Keratinocyte (primary cell): ENCODE measurements at places on chromosomes 6 and 20.

- no peak for DNase-seq
Measured at GRCh38 chr6:126944512-126944911, 174.0 kb upstream of the RSPO3 start.

GRCh38 chr6:45421709-45422502 is 44.2 kb upstream of the SUPT3H start:
- no peak for DNase-seq

GRCh38 chr6:33420491-33421343 is 852 bp downstream of the SYNGAP1 start:
- DNase-seq = no peak

GRCh38 chr20:47358672-47359529 is 2.4 kb upstream of the ZMYND8 start:
- no peak for DNase-seq

GRCh38 chr6:4188801-4189200 is 53.4 kb upstream of the ECI2 start:
- DNase-seq = no peak

GRCh38 chr6:167094436-167094819 is 28.5 kb upstream of the CCR6 start:
- DNase-seq = no peak

DNA sequence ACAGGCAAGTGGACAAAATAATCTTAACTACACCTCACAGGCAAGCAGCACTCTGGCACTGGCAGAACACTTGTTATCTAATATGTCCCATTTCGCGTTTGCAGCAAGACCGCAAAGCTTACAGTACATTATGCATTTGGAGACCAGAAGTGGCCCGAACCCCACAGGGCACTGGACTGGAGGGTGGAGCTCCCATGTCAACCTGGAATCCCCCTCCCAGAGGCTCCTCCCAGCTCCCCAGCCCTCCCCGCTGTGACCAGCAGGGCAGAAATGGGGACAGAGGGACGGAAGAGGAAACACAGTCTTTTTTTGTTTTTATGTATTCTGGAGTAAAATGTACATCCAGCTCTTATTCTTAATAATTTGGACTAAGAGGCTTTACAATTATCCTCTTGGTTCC is 263.7 kb downstream of the SMOC2 start:
- DNase-seq = no peak

DNA sequence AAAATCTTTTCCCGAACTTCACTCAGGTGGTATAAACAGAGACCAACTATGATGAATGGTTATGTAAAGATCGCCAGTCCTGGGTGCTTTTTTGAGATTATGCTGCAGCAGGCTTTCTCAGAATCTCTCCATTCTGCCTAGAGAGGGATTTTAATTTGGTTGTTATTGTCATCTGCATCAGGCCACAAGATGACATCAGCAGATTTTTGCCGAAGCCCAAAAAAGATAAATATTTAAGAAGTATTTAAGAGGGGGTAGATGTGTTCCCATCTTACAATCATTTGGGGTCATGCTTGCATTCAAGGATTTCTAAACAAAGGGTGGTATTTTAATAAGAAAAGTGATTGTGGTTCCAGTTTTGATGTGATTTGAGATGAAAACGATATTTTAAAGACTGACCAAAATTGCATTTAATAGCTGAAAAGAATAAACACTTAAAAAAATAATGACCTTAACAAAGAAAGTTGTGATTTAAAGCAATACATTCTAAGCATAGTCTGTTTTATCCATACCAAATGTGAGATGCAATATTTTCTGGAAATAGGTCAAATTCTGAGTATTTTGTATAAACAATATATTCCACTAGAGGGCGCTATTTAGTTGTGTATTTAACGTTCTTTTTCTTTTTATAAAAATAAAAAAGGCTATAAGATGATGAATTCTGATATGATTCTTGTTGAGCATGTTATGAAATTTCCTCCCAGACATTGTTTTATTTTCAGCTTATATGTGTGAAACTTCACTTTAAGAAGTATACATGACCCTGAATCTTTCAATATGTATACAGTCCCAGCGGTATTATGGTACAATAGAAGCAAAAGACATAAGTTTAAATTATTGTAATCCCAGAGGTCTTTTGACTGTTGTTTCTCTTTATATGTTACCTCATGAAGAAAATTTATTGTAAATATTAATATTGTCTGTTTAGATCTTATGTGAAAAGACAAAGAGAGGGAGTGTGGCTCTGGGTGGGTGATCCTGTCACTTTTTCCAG is 51.0 kb upstream of the ZFP64 start:
- no peak for DNase-seq

DNA sequence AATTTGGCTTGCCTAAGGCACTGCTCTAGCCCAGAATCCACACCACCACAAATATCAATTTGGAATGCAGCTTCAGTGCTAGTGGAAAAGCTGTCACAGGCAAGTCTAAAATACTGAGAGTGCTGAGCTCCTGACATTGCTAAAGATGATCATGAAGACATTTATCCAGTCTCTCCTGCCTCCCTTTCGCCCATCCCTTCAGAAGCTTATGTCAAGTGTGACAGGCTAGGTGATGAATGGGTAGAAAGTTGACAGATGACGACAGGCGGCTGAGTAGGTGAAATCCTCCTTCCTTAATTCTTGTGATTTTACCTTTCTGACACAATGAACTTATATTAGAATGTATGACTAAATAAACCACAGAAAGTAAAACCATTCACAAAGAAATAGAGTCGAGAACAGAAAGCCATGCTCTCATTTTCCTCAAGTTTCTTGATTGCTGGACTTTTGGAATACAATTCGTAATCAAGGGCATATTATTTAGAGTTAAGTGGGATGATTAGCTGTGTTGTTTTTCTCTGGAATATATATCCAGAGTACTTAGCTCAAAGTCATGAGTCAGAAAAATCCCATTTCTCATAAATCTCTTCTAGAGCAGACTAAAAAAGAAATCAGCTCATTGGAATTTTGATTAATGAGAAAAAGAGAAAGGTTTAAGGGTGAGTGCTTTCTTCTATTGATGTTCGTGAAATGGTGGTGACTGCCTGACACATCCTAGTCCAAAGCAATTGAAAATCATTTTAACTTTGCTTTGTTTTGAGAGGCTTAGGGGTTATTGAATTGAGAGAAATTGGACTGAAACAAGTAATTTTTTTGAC is 1228.2 kb upstream of the CITED2 start:
- no peak for DNase-seq

DNA sequence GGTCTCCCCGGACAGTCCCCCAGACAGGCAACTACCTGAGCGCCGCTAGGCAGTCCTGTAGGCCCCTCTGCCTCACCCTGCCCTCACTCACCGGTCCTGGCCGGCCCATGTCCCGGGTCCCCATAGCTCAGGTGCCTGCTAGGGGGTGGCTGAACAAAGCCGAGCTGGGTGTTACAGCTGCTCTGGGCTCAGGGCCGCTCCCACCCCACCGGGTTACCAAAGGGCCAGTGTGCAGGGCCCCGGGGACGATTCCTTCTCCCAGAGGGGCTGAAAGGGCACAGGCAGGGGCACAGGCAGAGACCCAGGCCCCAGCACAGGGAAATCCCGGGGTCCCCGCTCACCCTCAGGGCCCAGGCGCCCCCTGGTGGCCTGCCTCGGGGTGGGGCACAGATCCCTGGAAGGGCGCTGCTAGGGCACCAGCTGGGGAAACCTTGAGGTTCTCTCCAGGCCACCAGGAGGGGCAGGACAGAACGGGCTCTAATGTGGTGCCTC is 118.4 kb downstream of the GRM4 start:
- DNase-seq = no peak

DNA sequence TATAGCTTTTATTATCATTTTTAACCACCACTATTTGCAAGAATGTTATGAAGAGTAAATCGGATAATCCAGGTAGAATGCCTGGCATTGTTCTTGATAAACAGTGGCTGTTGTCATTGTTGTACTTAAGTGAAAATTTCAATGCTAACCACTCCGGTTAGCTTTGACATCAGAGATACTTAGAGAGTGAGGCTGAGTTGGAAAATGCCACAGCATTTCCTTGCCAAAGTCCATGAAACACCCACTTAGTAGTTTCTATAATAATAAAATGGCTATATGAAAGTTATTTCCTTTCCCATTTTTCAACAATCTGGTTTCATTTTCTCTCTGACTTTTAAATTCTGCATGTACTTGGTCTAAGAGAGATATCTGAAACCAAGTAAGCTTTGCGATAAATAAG is 132.0 kb downstream of the CDK19 start:
- no peak for DNase-seq

DNA sequence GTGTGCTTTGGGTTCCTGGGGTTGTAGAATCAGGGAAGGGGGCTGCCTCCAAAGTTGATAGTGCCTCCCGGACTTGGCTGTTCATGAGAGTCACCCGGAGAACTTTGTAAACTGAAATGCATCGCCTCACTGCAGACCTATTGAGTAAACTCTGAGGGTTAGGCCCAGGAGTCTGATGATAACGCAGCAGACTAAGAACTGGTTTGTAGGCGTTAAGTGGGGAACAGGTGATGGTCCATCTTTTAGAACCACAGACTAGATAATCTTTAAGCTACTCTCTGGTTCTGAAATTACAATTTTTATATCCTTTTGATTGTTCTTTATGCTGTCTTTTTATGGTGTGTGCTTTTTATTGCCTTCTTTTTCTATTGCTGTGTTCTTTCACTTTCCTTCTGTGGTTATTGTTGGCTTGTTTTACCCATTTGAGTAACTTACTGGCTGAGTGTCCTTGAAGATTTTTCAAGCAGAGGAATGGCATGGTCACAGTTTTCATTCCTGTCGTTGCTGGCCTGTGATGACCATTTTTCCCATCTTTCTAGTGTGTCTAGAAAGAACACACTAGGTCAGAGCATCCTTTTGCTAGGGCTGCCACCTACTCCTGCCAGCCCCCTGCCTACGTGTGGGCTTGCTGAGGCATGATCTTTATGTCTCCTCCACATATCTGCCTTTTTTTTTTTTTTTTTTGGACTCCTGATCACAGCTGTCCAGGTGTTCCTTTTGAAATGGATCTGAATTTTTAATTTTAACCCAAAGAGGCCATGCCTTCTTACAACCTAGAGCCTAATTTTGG is 30.9 kb downstream of the LRRC1 start:
- no peak for DNase-seq

- no peak for DNase-seq
Measured at GRCh38 chr20:29086938-29087337, 2170.5 kb upstream of the DEFB115 start.

- no peak for DNase-seq
Measured at GRCh38 chr6:5246141-5247097, 14.3 kb downstream of the LYRM4 start.

- DNase-seq = no peak
Measured at GRCh38 chr20:60963146-60963545, 288.9 kb upstream of the CDH4 start.

GRCh38 chr6:21100991-21101390 is 492.6 kb upstream of the SOX4 start:
- DNase-seq = no peak

DNA sequence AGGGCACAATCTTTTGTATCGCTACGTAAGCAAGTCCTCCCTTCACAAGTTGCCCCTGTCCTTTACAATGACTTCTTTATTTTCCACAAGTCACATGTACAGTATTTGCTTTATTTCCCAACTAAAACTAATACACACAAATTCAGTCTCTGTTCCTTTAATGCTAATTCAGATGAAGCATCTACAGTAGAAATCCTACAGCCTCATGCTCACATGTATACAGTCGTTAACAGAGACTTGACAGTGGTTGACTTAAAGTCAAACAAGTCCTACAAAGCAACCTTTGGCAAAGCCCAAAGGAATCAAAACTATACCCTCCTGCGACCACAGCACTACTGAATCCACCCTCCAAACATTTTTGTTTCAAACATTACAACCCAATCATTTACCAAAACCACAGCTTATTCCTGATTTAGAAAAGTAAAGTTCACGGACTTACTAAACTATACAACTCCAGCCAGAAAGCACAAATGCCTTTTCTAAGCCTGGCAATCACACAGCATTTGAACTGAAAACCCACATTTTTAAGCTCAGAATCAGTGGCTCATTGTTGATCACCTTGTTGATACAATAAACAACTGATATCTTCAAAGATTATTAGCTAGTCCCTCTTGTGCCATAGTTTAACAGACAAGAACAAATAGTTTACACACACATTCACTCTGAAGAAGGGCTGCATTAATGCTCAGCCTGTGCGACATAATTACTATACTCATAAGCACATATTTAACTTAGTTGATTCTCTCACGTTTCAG is 70.9 kb upstream of the NHSL1 start:
- no peak for DNase-seq

GRCh38 chr20:50794181-50794845 is 548 bp upstream of the BCAS4 start:
- DNase-seq = no peak

GRCh38 chr6:81844686-81845085 is 92.2 kb upstream of the TENT5A start:
- DNase-seq = no peak

DNA sequence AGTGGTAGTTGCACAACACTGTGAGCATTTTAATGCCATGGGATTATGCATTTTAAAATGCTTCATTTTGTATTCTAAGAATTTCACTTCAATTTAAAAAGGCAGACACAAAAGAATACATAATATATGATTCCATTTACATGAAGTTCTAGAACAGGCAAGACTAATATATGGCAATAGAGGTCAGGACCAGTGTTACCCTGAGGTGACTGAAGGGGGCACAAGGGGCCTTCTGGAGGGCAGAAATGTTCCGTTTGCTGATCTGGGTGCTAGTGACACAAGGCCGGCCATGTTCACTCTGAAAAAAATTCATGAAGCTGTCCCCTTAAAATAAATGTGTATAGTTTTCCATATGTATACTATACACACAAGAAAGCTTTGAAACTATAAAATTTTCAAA is 28.5 kb downstream of the TASP1 start:
- DNase-seq = no peak

DNA sequence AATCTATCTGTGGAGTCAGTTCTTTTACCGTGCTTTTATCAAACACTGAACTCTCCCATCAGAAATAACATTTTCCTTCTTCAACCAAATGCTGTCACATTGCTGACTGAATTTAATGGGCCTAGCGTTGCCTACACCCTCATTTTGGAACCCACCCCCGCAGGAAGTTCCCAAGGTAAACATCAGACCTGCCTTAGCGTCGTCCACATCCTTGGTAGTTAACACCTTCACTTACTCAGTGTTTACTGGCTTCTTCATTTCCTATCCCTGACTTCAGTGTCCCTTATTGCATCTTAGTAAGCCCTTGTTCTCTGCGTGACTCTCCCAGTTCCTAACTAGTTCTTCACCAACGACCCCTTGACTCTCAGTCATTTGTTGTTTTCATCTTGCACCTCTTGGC is 491.4 kb upstream of the SOX4 start:
- DNase-seq = no peak
